ENCODE measurements at places on chromosomes 4 and X.

- no peaks in the 10 kb centered on the region for H3K27me3 ChIP-seq
- H3K27ac ChIP-seq, result no peak overlapping the region
- H3K4me3 ChIP-seq, result no peak overlapping the region
These were observed 366.5 kb downstream of the CXXC4 start for GRCh38 chr4:104128031-104128849.

DNA sequence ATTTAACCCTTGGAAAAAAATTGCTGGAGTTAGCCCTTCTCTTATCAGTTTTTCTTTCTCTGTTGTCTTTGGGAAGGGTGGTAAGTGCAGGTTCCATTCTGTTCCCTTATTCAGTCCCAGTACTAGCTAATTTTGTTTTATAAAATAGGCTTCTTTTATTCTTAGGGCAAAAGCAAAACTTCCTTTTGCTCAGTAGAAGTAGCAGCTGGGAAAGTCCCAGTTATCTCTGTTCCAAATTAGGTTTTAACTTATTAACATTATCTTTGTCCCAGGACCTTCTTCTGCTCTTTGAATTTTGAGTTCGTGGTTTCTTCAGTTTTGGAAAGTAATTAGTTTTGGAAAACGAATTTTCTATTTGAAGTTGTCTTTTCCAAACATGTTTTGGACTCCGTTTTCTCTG lies 61.1 kb downstream of the BANK1 start:
- no peaks in the 10 kb centered on the region for H3K36me3 ChIP-seq
- no peak overlapping the region for H3K4me3 ChIP-seq
- no peak for DNase-seq
- no peaks in the 10 kb centered on the region for H3K4me1 ChIP-seq
- H3K27me3 ChIP-seq, result no peaks in the 10 kb centered on the region
- no peak overlapping the region for H3K27ac ChIP-seq

DNA sequence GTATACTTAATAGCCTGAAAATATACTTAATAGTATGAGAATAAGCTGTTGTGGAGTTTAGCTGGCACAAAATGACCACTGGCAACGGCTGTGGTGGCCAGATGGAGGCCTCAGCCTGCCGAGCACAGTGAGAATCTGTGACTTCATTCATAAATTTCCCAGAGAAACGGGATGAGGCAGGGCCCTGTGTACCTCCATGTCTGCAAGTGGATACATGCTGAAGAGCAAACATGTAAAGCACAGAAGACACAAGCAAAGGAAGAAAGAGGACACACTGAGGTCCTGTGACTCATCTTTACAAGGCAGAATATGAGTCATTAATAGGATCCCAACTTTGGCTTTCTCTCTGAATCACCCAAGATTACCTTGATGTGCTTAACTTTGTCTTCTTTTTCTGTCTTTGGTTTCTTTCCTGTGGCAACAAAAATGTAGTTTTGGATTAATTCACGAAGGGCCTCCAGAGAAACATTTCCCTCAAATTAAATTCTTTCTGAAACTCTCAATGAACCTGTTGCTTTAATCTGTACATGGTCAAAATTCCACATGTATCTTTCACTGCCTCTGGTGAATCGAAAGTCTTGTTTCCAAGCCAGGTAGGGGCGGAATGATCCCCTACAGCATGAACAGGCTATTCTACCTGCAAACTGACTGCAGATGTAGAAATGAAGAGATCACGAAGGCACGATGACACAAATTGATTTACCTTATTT lies 56.4 kb downstream of the IRF2 start:
- peaks cover 12% of the 10 kb centered on the region for H3K36me3 ChIP-seq
- peak overlapping the region; percentile 60 for H3K27ac ChIP-seq
- no peak for DNase-seq
- no peak overlapping the region for H3K4me3 ChIP-seq

- DNase-seq, result no peak
- no peaks in the 10 kb centered on the region for H3K36me3 ChIP-seq
- peaks cover 6% of the 10 kb centered on the region for H3K4me1 ChIP-seq
- no peak overlapping the region for H3K4me3 ChIP-seq
- H3K27me3 ChIP-seq, result no peaks in the 10 kb centered on the region
These were observed 84.0 kb downstream of the NAA11 start for GRCh38 chr4:79241846-79242245.

DNA sequence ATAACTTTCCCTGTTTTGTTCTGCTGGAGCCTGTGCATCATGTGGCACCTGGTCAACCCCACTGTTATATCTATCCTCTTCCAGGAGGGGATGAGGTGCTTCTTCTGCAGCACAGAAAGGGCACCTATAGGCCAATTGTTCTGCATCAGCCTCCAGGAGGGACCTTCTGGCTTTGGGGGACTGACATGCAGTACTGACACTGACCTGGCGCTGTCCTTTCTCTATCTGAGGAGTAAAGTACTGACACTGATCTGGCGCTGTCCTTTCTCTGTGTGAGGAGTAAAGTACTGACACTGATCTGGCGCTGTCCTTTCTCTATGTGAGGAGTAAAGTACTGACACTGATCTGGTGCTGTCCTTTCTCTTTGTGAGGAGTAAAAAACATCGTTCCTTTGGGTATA lies 498.4 kb downstream of the PACRGL start:
- no peak overlapping the region for H3K27ac ChIP-seq
- no peaks in the 10 kb centered on the region for H3K27me3 ChIP-seq
- no peak overlapping the region for H3K4me3 ChIP-seq
- H3K36me3 ChIP-seq, result no peaks in the 10 kb centered on the region

DNA sequence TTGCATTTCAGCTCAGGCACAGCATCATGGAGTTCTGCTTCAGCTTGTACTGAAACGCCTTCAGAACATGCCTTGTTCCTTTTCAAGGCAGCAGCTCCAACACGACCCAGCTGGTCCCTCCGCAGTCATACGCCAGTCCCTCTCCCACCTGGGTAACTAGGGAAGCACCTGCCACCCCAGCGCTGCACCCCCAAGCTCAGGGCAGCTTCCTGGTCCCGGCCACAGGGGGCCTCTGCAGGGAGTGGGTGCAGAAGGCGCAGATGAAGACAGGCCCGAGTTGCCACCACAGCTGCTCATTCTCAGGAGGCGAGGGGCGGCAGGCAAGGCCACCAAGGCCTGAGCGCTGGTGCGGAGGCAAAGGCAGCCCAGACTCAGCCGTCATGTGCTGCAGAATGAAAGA lies 21.8 kb downstream of the WDR1 start:
- H3K27ac ChIP-seq, result no peak overlapping the region
- no peaks in the 10 kb centered on the region for H3K27me3 ChIP-seq
- peaks cover 17% of the 10 kb centered on the region for H3K4me1 ChIP-seq
